ENCODE measurements at places on chromosomes 11 and 22.

GRCh38 chr11:75836417-75836816 is 21.4 kb downstream of the UVRAG start:
- DNase-seq: no peak

DNA sequence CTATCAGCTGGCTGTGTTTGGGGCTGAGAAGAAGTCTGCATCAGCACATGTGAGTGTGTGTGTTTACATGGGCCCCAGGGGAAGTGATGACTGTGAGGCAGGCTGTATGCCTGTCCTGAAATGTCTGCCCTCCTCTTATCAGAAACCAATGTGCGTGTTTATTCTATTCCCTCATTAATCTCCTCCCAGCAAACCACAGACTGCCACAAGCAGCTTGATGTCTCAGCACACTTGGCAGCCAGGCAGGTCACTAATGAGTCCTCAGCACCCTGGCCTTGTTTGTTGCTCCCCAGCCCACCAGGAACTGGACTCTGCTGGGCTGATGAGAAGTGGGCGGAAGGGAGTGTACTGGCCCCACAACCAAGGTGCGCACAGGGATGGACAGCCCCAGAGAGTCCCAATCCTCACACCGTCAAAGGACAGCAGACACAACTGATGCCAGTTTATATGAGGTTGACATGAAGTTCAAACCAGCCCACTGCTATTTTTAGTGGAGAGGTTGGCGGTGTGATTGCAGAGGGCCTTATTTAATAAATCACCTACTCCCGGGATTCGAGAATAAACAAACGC is 225.8 kb downstream of the ETS1 start:
- DNase-seq: no peak

DNA sequence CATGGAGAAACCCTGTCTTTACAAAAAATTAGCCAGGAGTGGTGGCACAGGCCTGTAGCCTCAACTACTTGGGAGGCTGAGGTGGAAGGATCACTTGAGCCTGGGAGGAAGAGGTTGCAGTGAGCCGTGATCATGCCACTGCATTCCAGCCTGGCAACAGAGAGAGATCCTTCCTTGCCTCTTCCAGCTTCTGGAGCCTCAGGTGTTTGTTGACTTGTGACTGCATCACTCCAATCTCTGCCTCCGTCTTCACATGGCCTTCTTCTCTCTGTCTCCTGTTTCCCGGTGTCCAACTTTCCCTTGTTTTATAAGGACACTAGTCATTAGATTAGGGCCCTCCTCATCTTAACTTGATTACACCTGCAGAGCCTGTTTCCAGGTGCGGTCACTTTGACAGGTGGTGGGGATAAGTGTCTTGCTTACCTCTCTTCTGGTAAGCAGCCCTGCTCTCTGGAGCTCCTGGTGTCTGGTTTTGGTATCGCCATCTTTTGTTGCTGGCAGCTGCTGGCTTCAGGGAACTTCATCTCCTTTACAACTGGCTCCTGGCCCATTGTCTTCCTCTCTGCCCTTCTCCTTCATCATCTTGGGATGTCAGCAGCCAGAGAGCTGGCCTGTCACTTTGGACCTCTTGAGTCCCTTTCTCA is 8.2 kb upstream of the USP2 start:
- DNase-seq: no peak

DNA sequence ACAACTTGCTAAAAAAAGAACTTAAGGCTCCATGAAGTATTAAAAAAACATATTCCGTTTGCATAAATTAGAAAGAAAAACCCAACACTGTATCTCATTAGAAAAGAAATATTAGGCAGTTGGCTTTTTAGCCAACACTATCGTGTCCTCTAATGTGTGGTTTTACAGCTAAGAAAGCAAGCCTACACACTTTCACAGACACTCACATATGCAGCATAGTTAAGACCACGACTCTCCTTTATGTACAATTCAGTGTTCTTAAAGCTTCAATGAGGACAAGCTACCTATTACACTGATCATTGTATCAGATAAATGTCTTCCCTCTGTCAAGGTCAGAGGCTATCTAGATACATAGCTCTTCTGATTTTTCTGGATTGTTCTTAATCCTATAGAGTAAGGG is 80.1 kb downstream of the PICALM start:
- DNase-seq: no peak

DNA sequence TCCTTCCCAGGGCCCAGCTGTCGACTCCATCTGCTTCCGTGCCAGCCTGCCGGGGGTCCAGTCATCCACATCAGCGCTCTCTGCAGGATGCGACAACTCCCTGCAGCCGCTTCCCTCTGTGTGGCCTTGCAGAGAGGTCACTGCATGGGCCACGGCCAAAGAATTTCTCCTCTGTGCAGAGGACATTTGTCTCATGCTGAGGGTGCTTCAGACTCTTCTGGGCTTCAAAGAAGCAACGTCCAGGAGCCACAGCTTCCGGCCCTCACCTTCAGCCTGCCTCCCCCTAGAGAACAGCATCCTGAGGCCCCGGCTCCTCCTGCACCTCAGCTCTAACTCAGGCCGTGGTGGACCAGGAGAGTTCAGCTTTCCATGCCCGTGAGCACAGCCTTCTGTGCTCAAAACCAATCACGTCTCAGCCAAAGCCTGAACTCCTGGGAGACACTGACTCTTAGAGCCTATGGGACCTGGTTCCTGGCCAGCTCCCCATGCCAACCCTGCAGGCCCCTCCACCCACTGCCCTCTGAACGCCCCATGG is 258.9 kb downstream of the BRD1 start:
- DNase-seq: no peak

DNA sequence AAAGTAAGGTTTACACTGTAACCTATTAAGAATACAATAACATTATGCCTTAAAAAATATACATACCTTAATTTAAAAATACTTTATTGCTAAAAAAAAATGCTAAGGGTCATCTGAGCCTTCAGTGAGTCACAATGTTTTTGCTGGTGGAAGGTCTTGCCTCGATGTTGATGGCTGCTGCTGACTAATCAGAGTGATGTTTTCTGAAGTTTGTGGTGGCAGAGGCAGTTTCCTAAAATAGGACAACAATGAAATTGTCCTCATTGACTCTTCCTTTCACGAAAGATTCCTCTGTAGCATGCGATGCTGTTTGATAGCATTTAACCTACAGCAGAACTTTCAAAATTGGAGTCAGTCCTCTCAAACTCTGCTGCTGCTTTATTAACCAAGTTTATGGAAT is 97.6 kb downstream of the FAT3 start:
- peak; percentile 69 for DNase-seq

- no peak for DNase-seq
Measured at GRCh38 chr11:96412761-96413381, 23.1 kb downstream of the JRKL start.

- DNase-seq: no peak
Measured at GRCh38 chr11:125600663-125601062, 8.0 kb downstream of the STT3A start.

DNA sequence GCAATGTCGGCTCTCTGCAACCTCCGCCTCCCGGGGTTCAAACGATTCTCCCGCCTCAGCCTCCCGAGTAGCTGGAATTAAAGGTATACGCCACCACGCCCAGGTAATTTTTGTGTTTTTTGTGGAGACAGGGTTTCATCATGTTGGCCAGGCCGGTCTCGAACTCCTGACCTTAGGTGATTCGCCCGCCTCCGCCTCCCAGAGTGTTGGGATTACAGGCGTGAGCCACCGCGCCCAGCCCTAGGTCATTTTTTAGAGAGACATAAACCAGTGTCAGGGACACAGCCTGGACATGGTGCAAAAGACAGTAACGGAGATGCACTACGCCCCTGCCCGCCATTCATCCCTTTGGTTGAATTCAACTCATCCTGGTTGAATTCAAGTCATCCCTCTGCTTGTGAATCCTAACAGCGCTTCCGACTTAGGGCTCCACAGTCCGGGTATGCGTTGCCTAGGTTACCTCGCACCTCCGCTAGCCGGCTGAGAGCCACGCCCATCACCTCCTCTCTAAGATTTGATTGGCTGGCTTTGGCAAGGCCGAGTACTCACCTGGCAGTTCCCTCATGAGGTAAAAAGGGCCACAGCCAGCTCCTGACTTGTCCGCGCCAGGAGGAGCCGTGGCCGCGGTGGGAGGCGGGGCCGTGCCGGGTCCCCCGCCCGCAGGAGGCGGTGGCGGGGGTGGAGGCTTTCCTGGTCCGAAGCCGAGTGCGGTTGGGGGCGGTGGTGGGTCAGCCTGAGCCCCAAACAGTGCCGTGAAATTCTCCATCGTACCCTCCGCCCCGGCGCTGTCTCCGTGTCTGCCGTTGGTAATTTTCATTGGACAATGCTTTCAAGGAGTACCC is at the start of gene MED19:
TSS of gene MED19 (minus strand) at position 802 of the 842 bp plus-strand sequence. CDS start at position 766, 36 bp downstream.
- DNase-seq: peak; percentile 64

DNA sequence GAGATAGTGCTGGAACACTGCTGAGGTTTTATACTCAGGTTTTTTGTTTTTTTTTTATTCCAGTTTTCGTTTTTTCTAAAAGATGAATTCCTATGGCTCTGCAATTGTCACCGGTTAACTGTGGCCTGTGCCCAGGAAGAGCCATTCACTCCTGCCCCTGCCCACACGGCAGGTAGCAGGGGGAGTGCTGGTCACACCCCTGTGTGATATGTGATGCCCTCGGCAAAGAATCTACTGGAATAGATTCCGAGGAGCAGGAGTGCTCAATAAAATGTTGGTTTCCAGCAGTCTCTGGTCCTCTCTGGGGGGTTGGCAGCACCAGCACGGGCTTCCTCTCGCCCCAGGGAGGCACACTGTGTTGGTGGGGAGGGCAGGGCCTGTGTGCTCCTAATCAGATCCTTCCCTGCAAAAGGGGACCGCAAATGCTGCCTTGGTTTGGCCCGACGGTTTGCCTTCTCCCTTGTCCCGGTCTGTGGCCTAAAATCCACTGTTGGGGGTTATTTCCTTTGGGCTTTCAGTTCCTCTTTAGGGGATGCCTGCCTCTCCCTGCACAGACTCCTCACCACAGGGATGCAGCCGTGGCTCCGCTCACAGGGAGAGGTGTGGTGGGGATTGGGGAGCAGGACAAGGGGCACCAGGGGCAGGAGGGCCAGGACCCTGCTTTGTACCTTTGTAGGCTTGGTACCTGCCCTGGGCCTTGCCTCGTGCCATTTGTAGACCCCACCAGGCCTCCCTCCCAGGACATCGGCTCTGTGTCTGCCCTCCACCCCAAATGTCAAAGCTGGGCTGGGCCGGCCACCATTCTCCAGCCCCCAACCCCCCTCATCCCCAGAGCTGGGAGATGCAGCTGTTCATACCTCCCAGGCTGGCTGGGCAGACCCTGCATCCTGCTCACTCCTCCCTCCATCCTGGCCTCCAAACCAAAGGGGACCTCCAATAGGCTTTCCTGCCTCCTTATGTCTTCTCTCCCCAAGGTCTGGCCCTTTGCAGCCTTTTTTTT is 13.5 kb downstream of the MCAT start:
- DNase-seq: no peak

- peak; percentile 68 for DNase-seq
Measured at GRCh38 chr11:3747704-3748103, 49.6 kb downstream of the NUP98 start.

DNA sequence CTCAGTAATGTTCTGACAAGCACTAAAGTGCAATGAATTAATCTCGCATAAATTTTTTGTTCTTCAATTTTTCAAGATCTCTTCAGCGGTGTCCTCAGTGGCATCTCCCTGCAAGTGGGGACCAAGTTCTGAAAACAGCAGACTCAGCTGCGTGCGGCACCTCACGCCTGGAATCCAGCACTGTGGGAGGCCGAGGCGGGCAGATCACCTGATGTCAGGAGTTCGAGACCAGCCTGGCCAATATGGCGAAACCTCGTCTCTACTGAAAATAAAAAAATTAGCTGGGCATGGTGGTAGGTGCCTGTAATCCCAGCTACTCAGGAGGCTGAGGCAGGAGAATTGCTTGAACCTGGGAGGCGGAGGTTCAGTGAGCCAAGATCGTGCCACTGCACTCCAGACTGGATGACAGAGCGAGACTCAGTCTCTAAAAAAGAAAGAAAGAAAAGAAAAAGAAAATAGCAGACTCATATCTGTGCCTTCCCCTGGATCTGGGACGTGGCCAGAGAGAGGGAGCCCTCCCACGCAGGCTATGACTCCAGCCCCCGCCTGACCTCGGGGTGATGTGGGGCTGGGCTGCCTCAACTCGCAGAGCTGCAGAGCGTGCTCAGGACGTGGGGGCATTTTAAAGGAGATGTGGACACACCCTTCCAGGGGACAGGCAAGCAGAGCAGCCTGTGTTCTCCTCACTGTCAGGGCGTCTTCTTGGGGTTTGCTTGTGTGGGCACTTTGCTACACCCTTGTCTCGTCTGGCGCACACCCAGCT is 346.6 kb downstream of the BRD1 start:
- DNase-seq: no peak
